ENCODE measurements at places on chromosomes 4 and X. TPM values are rescaled to one million over a fixed set of nuclear protein-coding genes. Genes with fewer than 3 reads are reported as not detected.

ANKRD17 gene
- 38.9 TPM for total RNA-seq

CHST7 gene
- 0.96 TPM for total RNA-seq

TCEAL7 gene
- total RNA-seq, result 0.16 TPM

F11 gene
- total RNA-seq, result not detected

PNMA6F gene
- not detected for total RNA-seq

Data from esophagus mucosa (tissue), 1 donor.